ENCODE measurements at places on chromosomes 3 and 15. TPM values are rescaled to one million over a fixed set of nuclear protein-coding genes. Genes with fewer than 3 reads are reported as not detected.

The ZCWPW2 gene
- total RNA-seq, result 1.0 TPM

The TLR9 gene
- 2.5 TPM for total RNA-seq

DNA sequence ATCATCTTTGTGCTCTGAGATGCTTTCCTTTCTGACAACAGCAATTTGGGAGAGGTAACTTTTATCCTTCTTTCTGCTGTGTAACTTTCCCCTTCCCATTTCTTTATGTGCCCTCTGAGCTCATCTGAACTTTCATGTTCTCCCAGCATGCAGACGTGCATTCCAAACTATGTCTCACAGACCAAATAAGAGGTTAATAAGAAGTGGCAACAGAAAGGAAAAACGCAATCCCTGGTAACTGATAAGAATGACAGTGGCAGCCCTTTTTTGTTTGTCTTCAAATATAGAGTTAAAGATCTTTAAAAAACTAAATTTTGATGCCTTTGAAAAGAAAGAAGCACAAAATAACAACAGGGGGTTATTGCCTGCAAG lies 533.4 kb downstream of the FOXP1 start:
- DNase-seq, result no peak

DNA sequence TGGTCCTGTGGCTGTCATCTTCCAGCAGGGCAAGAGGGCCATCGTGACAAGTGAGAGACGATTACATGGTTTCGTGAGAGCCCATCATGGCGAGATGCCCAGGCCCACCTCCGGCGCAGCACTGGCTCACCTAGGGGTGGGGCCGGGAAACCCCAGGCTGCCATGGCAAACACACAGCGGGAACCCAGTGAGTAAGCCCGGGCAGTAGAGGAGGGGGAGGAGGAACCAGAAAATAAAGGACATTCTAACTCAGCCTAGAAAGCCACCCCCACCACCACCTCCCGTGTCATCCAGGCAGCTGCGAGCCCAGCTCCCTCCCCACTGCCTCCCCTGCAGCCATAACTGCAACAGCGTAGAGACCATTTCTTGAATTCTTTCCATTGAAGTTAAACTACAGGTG lies 52.3 kb downstream of the PCSK6 start:
- DNase-seq, result peak; percentile 8

- no peak for DNase-seq
Measured at GRCh38 chr3:32945136-32945535, 6.3 kb upstream of the CCR4 start.

GRCh38 chr3:8416965-8417364 lies 84.7 kb upstream of the LMCD1 start:
- DNase-seq, result no peak

GRCh38 chr3:160130071-160130470 lies 95.2 kb upstream of the C3orf80 start:
- DNase-seq, result no peak

- peak; percentile 41 for DNase-seq
Measured at GRCh38 chr3:161273589-161274218, 52.6 kb downstream of the NMD3 start.

GRCh38 chr3:156615592-156616173 lies 58.7 kb upstream of the TIPARP start:
- no peak for DNase-seq

Measured in naive thymus-derived CD4-positive, alpha-beta T cell (primary cell).